ENCODE measurements at places on chromosomes 5 and 9. TPM values are rescaled to one million over a fixed set of nuclear protein-coding genes. Genes with fewer than 3 reads are reported as not detected.

- H3K4me1 ChIP-seq: no peaks in the 10 kb centered on the region
- no peak for DNase-seq
- H3K4me3 ChIP-seq: no peak overlapping the region
- H3K27ac ChIP-seq: no peak overlapping the region
- H3K27me3 ChIP-seq: peaks cover 3% of the 10 kb centered on the region
Observed at GRCh38 chr5:135713161-135713915, 121.1 kb upstream of the SLC25A48 start.

DNA sequence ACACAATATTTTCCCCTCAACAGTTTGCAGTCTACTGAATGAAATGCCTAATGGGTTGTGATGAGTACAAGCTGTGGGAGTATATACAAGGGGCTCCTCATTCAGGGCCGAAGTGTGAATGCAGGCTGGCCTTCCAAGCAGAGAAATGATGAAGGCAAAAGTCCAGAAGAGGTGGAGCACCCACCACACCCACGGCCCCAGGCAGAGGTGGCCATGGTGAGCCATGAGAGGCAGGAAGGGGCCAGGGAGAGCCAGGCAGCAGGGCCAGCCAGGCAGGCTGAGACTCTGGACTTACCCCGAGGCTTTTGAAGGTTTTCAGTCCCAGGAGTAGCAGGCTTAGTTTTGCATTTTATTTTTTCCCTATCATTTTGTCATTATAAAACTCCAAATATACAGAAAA lies 218.1 kb downstream of the AUH start:
- no peaks in the 10 kb centered on the region for H3K27me3 ChIP-seq
- peaks cover 66% of the 10 kb centered on the region for H3K4me1 ChIP-seq
- H3K4me3 ChIP-seq: no peak overlapping the region
- peaks cover 79% of the 10 kb centered on the region for H3K36me3 ChIP-seq

DAB2 gene
- not detected for total RNA-seq

DNA sequence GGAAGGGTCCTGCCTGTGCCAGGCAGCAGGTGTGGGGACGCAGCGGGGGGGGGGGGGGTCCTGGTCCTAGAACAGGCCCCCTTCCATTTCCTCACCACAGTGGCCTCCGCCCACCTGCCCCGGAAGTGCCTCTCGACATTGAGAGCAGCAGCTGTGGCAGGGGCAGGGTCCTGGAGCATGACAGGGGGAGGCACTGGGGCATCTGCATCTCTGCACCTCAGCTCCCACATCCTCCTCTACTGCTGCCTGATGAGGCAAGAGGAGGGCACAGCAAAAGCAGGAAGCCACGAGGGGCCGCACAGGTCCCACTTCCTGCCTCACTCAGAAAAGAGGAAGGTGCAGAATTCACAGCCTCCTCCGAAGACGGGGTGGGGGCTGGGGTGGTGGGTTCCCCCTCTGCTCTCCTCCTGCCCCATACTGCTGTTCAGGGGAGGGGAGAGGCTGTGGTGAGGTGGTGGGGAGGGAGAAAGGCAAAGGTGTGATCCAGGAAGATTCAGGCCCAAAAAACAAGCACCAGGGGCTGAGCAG lies 14.8 kb downstream of the AKNA start:
- no peaks in the 10 kb centered on the region for H3K27me3 ChIP-seq
- peak overlapping the region; percentile 85 for H3K27ac ChIP-seq
- H3K36me3 ChIP-seq: peaks cover 83% of the 10 kb centered on the region
- DNase-seq: peak; percentile 83
- peaks cover 77% of the 10 kb centered on the region for H3K4me1 ChIP-seq
- H3K4me3 ChIP-seq: peak overlapping the region; percentile 76

- H3K4me3 ChIP-seq: peak overlapping the region; percentile 57
- H3K27ac ChIP-seq: peak overlapping the region; percentile 89
- peaks cover 90% of the 10 kb centered on the region for H3K4me1 ChIP-seq
- DNase-seq: no peak
- peaks cover 95% of the 10 kb centered on the region for H3K36me3 ChIP-seq
- H3K27me3 ChIP-seq: no peaks in the 10 kb centered on the region
Observed at GRCh38 chr5:151067632-151068432, 13.0 kb downstream of the TNIP1 start.

PPP2CA gene
- 179 TPM for total RNA-seq

GRCh38 chr5:125326150-125326510 lies 579.7 kb upstream of the ZNF608 start:
- H3K27me3 ChIP-seq: no peaks in the 10 kb centered on the region
- H3K4me1 ChIP-seq: no peaks in the 10 kb centered on the region
- no peak for DNase-seq

- H3K27me3 ChIP-seq: peaks cover 27% of the 10 kb centered on the region
- no peak for DNase-seq
- no peak overlapping the region for H3K27ac ChIP-seq
- H3K36me3 ChIP-seq: no peaks in the 10 kb centered on the region
Observed at GRCh38 chr9:135087899-135088347, 455 bp downstream of the OLFM1 start.

DNA sequence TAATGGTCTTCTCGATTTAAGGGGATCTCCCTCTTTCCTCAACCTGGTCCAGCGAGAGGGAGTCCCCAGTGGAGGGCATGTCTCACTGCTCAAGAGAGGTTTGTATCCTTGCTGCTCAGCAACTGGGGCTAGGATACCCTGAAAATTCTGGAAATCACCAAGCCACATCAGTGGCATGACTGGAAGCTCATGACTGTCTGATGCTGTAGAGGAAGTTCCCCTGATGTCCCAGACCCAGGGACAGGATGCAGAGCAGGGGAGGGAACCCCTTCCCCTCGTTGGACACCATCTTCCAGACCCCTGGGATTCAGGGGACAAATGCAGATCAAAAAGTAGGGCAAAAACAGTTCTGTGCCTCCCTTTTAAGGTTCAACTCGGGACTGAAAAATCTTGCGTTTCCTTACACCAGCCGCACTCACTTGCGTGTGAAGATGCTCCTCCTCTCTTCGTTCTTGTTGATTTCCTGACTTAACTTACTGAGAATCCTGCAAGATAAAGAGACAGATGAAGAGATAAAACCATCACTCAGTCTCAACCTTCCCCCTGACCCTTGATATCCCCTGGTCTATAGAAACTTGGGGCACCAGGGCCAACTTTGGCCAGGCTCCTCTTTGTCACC lies 22.1 kb downstream of the LCP2 start:
- H3K27me3 ChIP-seq: no peaks in the 10 kb centered on the region
- H3K36me3 ChIP-seq: peaks cover 87% of the 10 kb centered on the region
- H3K4me1 ChIP-seq: peaks cover 85% of the 10 kb centered on the region
- peak overlapping the region; percentile 62 for H3K4me3 ChIP-seq
- no peak for DNase-seq

PCDHA9 gene
- not detected for total RNA-seq

DNA sequence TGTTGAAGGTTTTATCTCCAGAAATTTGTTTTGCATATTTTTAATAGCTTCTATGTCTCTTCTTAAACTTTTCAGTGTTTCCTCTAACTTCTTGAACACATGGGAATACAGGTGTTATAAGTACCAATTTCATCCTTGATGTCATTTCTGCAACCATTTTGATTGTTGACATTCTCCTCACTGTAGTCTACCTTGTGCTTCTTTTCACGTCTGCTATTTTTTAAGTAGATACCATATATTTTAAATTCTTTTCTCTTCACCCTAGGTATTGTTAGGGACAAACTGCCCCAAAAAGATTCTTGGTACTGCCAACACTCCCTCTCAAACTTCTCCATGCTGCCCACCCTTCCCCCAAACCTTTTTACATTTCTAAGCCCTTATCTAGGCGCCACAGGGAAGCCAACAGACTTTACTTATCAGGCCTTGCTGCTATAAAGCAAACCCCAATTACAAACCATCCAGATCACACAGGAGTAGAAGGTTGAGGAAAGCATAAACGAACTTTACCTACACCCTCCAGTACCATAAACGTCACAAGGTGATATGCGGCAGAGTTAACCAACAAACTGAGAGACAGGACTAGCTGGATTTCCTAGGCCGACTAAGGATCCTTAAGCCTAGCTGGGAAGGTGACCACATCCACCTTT lies 1165.3 kb downstream of the TAF11L14 start:
- H3K36me3 ChIP-seq: no peaks in the 10 kb centered on the region
- no peaks in the 10 kb centered on the region for H3K4me1 ChIP-seq

SHC3 gene
- total RNA-seq: not detected

Measured in activated T-helper 2 cell treated with anti-CD3 and anti-CD28 coated beads, Interferon-gamma antibody, Interleukin-2, Interleukin-4, amounts not matched to agents 10 μg/mL and 5 μg/mL and 100 μg/mL, durations not matched to agents 14 hours and 24 hours and 36 hours (primary cell).